HT1080 (cell line): ENCODE measurements at places on chromosomes 11 and 22.

DNA sequence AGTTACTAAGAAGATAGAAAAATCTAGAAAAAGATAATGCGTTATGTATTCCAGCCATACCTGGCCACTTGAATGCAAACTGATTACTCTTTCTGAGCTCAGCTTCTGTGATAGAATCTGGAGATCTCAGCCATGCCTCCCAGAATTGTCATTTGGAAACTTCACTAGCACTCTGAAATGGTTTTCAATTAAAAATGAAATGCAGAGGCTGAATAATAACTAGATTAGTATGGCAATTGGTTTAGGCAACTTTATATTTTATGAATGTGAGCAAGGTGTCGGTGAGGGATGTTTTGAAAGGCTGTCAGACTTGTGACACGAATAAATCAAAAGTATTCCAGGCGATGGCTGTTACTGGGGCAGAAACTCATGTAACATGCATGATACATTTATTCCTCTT lies 128.8 kb upstream of the SORL1-AS1 start:
- no peak for DNase-seq

- DNase-seq: no peak
Observed at GRCh38 chr11:37110385-37110784, 512.3 kb upstream of the RAG2 start.

GRCh38 chr11:68673306-68673945 lies 10.9 kb upstream of the GAL start:
- DNase-seq: no peak

GRCh38 chr11:42170601-42171000 lies 711.1 kb upstream of the LRRC4C start:
- no peak for DNase-seq

DNA sequence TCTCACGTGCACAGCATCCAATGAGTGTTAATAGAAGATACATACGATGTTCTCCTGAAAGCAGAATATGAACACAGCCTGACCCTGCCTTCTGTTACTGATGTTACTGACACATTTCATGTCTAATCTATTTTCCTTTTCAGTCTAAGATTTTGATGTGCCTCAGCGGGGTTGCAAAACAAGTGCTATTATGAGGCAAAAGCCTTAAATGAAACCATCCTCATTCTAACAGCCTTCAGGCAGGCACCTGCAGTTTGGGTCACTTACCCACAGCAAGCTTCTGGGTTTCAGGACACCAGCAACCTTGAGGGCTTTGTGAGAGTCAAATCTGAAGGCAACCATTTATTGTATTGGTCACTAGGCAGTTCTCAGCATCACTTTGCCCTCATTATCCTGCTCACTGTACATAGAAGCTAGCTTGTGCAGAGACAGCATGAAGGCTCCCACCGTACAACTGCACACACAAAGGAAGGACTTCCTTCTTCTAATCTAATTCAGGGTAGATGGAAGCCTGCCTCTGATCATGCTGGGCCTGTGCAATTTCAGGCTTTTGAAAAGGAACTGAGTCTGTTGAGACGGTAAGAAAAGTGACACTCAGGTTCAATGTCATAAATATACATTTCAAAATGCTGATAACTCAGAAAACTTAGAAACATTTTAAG lies 183.2 kb upstream of the PITPNB start:
- no peak for DNase-seq

GRCh38 chr22:24088816-24089215 lies 77.7 kb downstream of the CABIN1 start:
- DNase-seq: no peak

DNA sequence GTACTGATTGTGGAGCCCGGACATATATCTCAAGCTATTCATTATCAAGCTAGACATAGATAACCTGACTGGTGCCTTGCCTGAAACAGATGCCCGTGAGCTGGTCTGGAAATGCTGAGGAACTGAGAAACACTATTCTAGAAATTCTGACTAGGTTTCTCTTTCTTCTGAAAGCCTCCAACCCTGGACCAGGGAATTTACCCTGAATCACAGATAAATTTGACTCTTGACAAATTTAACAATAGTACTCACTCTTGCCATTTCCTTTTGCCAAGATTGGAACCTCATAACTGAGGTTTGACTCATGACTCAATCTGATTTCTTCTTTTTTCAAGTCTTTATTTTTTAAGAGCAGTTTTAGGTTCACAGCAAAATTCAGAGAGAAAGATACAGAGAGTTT lies 189.6 kb upstream of the SYN3 start:
- peak; percentile 4 for DNase-seq

DNA sequence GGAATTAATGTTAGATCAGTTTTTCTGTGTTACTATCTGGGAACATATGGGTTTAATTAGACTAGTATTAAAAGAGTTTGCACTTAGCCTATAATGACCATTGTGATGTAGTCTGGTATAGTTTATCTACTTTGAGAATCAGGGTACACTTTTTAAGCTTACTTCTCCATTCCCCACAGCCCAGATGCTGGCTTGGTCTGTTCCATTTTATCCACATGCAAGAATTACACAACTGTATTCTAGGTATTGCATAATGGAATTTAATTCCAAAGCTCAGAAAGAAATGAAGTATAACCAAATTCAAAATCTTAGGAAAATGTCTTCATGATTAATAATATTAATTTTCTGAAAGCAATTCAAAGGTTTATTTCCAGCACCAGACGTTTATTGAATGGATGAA lies 122.2 kb upstream of the PDGFD start:
- DNase-seq: no peak

DNA sequence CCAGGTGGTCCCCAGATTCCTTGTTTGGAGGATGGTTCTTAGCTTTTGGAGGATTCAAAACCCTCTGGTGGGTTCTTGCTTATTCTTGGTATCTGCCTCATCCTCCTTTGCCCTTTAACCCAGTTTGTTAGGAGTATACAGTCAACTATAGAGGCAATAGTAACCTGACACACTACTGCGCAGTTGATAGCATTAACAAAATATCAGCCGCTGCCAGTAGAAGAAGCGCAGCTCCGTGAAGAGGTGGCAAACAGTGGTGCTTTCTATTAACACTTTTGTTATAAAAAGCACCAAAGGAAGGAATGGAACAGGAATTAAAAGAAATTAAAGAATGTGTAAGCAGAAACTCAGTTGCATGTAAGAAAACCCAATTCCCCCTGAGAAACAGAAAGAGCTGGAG lies 29.3 kb downstream of the SLC22A25 start:
- no peak for DNase-seq

DNA sequence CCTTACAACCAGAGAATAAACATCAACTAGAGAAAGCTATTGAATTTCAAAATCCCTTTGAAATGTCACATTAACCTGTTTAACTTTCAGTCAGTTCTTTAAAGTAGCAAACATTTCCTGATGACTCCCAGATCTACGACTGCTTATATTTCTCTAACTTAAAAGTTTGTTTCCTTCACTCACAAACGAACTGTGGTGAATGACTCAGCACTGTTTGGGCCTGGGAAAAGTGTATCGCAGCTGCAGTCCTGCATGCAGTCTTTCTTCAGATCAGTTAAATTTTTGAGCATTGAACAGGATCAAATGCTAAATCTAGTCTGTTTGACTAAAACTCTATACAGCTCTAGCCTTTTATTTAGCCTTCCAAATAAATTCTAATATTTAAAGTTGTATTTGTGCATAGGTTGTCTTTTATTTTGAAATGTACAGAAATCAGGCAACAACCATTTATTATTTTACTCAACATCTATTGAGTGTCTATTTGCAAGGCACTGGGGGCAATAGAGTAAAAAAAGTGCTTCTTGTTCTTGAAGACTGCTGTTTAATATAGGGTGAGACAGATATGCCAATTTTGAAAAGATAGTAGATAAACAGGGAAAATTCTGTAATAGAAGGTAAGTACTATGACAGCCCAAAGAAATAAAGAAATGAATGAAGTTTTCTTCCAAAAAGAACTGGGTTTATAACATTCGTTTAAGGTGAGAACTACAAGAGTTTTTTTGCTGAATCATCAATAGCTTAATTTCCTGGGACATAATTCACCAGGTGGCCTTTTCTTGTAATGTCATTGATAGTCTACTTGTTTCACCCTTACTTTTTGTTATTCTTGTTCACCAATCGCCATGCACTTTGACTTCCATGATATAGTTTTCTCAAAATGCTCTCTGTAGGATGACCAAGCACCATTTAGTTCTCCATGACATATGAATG lies 235.4 kb downstream of the METTL15 start:
- peak; percentile 84 for DNase-seq

DNA sequence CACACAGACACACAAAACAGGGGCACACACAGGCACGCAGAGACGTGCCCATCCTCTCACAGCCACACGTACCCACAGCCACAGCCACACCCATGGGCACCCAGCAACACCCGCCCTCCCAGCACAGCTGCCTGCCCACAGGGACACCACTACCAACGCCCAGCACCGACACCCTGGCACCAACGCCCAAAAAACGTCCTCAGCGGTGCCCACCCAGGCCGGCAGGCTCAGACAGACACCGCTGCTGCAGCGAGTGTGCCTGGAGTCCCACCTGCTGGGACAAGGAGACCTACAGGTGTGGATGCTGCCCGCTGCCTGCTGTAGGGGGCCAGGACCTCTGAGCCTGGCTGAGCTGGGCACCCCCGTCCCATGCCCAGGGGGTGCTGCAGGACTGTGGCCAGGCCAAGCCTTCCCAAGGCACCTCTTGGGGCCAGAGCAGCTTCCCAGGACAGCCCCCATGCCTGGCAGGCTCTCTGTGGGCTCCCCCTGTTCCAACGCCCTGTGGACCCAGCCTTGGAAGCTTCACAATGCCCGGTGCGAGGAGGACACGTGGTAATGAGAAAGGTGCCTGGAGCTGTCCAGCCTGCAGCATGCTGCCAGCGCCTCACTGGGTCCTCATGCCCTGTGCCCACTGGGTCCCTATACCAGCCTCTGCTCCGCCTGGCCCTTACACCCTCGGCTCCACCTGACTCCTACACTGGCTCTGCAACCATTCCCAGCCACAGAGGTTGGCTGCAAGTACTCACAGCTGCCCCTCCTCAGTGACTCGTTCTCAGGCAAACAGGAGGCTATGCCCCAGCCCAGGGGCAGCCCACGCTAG lies 45.8 kb upstream of the TH start:
- no peak for DNase-seq

GRCh38 chr11:59559886-59560285 lies 48.5 kb downstream of the OR4D9 start:
- no peak for DNase-seq

- no peak for DNase-seq
Observed at GRCh38 chr11:83174008-83174407, 17.1 kb downstream of the PCF11 start.

DNA sequence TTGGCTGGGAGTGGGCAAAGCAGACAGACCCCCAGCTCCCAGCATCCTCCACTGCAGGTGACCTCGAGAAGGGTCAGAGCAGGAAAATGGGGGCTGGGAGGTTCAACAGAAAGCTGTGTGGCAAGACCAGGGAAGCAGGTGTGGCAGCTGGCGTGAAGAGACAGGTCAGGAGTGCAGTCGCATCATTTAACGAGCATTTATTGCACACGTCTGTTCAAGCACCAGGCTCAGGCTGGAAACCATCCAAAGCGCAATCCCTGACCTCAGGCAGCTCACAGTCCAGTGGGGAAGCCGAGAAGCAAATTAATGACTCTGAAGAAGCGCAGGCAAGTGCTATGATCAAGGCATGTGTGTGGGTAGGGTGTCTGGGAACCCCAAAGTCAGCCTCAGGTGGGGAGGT lies 7.4 kb downstream of the SLC25A45 start:
- DNase-seq: no peak

DNA sequence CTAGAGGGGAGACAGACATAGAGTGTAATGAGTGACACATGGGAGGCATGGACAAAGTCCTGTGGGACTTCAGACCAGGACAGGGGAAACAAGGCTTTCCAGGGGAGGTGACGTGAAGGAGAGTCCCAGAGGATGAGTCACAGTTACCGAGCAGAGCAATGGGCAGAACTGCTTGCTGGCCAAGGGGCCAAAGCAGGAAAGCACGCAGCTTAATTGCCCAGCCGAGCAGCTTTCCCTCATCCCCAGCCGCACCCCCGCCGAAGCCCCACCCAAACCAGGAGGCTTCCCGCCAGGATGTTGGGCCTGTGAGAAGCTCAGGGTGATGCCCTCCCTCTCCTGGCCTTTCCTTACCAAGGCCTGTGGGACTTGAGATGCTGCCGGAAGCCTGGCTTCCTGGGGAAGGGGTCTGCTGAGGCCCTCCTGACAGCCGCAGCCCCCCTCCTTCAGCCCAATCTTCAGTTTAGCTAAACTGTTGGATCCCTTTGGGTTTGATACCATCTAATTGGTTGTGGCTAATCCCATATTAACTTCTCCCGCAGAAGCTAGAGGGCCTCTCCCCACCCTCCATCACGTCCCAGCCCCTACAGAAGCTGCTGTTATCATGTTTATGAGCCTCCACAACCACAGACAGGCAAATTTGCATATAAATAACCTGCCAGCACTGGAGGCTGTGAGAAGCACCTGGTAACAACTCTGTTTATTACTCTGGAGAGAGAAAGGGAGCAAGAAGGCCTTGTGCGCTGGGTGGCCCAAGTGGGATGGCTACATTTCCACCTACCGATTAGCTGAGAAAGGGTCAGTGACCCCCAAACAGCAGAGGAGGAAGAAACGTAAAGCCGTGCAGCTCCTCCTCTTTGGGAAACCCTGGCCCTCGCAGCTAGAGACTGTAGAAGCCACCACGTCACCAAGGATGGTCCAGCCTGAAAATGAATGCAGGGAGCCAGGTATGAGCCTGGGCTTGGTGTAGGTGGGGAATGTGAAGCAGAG lies 80.0 kb downstream of the TRIM29 start:
- peak; percentile 57 for DNase-seq

GRCh38 chr11:93238956-93239355 lies 41.2 kb upstream of the SLC36A4 start:
- DNase-seq: no peak

- no peak for DNase-seq
Observed at GRCh38 chr11:125155100-125155444, 9.5 kb upstream of the PKNOX2 start.

- no peak for DNase-seq
Observed at GRCh38 chr22:22215659-22216449, 28.7 kb upstream of the VPREB1 start.

DNA sequence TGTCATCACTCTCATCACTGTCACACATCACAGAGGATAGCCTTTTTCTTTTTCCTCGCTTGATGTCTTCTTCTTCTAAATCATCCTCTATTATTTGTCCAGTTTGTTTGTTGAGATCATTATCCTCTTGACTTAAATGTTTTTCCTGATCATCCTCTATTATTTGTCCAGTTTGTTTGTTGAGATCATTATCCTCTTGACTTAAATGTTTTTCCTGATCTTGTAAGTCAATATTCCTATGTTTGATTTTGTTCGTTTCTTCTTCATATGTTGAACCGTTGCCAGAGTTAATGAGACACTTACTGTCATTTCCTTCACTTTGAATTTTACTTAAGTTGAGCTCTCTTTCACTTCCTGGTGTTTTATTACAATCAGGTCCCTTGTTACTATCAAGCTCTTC lies 5.6 kb downstream of the CCDC82 start:
- DNase-seq: no peak
